ENCODE measurements at places on chromosomes 7 and 10.

- no peak for DNase-seq
These were observed 1.7 kb downstream of the ABCC2 start for GRCh38 chr10:99784016-99784726.

DNA sequence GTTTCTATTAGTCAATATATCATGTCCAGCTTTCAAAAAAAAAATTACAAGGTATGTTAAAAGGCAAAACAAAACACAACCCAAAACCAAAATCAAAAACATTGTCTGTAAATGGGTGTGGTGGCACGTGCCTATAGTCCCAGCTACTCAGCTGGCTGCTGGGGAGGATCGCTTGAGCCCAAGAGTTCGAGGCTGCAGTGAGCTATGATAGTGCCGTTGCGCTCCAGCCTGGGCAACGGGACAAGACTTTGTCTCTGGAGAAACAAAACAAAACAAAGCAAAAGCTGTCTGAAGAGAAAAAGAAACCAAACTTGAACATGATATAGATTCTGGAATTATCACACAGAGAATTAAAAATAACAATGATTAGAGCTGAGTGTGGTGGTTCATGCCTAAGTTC, 10.3 kb upstream of the CPA5 start:
- no peak for DNase-seq

- no peak for DNase-seq
These were observed 4.6 kb downstream of the GIGYF1 start for GRCh38 chr7:100689230-100690135.

DNA sequence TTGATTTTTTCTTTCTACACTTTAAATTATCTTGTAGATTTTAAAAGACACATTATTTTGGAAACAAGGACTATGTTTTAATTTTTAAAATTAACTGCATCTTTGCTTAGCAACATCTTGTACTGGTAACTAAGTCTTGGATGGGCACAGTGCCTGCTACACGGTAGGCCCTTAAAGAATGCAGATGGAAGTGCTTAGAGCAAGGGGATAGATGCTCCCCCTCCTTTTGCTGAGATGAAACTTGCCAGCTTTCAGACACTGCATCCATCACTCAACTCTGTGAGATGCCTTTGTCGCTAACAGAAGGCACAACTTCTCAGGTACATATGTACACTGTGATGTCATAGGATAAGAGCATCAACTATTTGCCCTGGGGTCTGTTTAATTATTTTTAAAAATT, 103.9 kb downstream of the LRRC18 start:
- no peak for DNase-seq

DNA sequence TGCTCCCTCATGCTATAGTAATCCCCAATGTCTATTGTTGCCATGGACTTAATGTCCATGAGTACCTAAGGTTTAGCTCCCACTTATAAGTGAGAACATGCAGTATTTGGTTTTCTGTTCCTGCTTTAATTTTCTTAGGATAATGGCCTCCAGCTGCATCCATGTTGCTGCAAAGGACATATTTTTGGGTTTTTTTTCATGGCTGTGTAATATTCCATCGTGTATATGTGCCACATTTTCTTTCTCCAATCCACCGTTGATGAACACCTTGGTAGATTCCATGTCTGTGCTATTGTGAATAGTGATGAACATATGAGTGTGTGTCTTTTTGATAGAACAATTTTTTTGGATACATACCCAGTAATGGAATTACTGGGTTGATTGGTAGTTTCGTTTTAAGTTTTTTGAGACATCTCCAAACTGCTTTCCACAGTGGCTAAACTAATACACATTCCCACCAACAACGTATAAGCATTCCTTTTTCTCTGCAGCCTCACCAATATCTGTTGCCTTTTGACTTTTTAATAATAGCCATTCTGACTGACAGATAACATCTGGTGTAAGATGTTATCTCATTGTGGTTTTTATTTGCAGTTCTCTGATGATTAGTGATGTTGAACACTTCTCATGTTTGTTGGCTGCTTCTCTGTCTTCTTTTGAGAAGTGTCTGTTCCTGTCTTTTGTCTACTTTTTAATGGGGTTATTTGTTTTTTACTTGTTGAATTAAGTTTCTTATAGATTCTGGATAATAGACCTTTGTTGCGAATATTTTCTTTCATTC, 68.8 kb upstream of the IFRD1 start:
- DNase-seq, result no peak

DNA sequence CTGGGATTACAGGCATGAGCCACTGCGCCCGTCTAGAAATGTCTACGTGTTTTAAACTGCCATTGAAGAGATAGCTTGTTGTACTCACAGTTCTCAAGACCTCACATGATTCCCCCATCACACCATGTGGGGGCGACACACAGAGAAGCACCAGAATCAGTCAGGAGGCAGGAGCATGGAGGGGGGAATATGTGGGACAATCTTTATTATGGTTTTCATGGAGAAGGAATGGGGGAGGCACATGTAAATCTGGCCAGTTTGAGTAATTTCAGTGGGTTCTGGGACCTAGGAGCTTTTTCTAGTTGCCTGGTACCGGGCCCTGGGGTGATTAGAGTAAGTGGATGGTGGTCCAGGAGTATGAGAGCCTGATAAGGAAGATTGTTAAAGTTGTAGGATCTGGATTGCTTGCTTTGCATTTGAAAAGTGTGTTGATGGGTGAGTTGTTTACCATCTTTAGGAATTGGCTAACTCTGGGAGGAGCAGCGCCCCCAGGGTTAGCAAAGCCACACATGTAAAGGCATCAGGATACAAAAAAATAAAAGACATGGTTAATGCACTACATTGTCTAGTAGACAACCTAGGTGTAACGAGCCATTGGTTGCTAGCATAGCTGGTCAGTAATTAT, 85.4 kb upstream of the SLC13A1 start:
- DNase-seq, result no peak

DNA sequence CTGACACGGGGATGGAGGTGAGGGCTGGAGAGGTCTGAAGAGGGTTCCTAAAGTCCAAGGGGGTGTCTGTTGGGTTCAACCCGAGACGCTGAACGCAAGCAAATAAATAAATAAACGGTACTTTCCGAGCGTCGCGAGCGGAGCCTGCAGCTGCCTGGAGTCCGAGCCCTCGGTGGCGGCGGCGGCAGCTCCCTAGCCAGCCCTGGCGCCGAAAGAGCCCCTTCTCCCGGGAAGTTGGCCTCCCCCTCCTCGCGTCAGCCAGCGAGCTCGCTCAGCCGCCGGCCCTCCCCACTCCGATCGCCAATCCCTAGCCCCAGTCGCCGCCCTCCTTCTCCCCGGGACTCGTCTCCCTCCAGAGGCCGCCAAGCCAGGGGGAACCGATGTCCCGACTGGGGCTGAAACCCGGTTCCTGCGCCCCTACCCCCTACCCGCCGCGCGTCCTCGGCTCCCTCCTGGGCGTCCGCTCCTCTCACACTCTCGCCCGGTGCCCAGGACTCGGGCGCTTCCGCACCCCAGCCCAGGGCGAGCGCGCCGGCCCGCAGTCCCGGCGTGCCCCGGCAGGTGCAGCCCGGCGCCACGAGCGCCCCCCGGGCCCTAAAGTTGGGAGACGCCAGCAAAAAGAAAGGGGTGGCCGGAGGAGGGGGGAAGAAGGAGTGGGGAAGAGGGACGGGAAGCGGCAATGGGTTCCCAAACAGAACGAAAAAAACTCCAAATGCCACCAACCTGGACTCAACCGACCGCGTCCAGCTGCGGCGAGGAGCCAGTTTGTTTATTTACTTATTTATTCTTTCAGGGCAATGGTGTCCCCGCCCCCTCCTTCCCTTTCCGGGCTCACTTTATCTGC, at the start of gene GFRA1:
Gene GFRA1 (minus strand): TSS at position 767 of the 844 bp plus-strand sequence. CDS start 1,177 bp downstream, outside the sequence.
- DNase-seq, result no peak

DNA sequence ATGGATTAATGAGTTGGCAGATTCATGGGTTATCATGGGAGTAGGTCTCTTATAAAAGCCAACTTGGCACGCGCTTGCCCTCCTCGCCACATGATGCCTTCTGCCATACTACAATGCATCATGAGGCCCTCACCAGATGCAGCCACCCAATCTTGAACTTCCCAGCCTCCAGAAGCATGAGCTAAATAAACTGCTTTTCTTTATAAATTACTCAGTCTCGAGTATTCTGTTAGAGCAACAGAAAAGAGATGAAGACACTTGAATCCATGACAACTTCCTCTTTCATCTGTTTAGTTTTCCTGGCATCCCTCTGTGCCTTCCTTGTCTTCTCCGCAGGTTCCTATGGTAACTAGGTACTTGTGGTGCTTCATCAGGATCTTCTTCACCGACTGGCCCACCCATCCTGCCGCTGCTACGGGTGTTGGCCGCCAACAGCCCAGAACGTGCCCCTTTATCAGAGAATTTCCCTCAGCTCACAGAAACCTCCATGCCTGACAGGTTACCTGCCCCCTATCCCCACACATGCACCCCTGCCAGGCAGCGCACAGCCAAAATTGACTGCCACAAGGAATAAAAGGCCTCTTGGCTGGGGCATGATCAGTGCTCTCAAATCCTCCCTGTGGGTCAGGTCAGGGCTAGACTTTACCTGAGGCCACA, 28.0 kb upstream of the PPIF start:
- DNase-seq, result no peak

GRCh38 chr7:46003896-46004875, 83.1 kb upstream of the IGFBP3 start:
- no peak for DNase-seq

DNA sequence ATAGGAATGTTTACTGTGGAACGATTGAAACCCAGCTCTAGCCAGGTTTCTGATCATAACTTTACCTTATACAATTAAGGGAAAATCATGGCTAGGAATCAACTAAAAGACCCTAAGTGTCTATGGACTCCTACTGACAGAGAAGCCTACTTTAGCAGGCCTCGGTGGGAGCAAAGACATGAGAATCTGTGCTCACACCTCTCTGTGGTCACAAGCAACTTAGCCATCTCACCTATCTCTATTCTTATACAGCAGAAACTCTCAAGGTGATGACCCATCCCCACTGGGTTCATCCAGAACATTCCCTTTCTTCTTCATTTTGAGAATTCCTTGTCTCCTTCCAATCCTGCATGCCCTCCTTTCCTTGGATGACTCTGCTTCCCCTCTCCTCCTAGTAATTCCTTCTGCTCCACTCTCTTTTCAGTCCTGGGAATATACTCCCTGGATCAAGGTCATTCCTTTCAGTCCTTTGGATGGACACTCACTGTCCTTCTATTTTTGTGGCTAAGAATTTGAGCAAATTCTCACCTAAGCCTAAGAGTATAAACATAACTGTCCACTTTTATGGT, 2.9 kb downstream of the BLNK start:
- DNase-seq, result no peak

GRCh38 chr7:92303761-92304160, 58.0 kb downstream of the ANKIB1 start:
- no peak for DNase-seq

- DNase-seq, result no peak
These were observed 41.1 kb downstream of the INSIG1 start for GRCh38 chr7:155338632-155339320.

GRCh38 chr7:38630720-38631673, at the start of gene AMPH:
Gene AMPH, minus strand, starts transcription at chr7:38631373. Its CDS starts 22 bp downstream, at chr7:38631351.
- DNase-seq, result no peak

- no peak for DNase-seq
These were observed 39.0 kb downstream of the TET1 start for GRCh38 chr10:68598978-68599770.

DNA sequence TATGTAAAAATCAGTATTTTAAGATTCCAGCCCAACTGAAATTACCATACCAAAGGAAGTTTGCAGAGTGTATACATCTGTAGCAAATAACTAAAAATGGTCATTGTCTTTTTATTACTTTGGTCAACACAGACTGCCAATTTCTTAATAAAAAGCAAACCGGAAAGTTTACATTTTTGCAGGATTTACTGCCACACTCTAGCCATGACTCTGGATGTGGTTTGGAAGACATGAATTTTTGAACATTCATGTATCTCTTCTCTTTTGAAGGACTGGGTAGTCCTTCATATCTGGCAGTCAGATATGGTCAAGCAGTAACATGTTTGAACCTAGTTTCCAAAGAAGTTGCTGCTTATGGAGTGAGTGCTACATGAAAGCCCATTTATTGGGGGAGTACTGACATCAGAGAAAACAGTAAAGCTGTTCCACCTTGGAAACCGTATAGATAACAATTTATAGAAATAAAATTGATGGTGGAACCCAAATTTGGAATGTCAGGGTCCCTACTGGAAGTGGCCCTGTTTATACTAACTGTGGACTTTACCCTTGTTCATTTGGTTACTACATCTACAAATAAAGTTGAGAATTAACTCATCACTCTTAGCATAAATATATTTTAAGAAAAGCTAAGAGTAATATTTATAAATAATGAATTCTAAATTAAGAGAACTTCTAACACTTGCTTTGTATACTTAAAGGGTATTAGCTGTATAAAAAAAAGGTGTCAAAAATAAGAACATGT, 84.6 kb downstream of the ZMYND11 start:
- no peak for DNase-seq

DNA sequence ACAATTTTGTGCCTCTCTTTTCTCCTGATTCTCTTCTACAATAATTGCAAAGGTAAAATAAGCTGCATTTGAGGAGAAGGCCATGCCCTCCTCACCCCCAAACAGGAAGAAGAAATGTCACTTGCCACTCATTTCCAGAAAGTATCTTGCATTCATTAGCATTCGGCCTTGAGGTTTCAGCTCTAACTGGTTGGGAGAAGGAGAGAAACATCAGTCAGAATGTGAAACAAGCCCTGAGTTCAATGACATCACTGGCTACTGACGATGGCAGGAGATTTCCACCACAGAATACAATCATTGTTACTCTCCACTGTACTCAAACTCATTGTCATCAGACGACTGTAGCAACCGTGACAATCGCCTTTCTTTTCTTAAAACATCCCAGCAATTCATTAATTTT, 72.8 kb downstream of the PRKCQ start:
- no peak for DNase-seq

- no peak for DNase-seq
These were observed 56.5 kb downstream of the RBM17 start for GRCh38 chr10:6145166-6145987.

Data from GM12864 (cell line).